Stimulated activated CD8-positive, alpha-beta memory T cell treated with anti-CD3 and anti-CD28 coated beads, Interleukin-15, amount 100 ng/mL, for 24 hours (primary cell): ENCODE measurements at places on chromosomes 4 and X.

GRCh38 chr4:73450398-73451004, 14.5 kb downstream of the AFP start:
- no peak for DNase-seq

DNA sequence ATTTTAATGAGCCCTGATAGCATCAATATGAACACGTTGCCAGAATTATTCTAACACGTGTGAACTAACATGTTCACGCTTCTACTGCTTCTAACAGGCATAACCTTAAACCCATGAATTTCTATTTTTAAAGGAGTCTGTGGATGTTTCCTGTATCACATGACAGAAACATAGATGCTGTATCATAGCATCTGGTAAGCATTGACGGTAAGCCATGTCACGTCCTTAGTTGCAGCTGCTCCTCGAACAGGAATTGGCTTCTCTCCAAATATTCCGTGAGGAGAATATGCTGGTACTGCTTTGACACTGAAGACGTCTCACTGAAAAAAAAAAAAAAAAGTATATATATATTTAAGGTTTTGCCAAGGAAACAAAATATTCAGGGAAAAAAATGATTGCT, 105.1 kb upstream of the MXRA5 start:
- no peak for DNase-seq

DNA sequence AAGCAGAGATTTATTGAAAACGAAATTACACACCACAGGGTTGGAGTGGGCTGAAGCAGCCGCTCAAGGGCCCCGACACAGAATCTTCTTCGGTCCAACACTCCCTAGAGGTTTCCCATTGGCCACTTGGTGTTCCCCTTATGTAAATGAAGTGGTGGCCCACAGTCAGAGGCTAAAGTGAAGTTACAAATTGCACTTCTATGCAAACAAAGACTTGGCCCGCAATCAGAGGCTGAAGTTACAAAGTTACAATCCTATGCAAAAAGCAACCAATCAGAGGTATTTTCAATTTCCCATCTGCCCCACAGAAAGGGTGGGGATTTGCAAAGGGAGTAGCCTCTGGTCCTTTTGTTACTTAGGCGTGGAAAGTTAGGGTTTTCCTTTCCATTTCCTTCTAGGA, 35.7 kb upstream of the SLC25A43 start:
- DNase-seq = no peak

- no peak for DNase-seq
Measured at GRCh38 chrX:155877288-155877687, 3.9 kb upstream of the VAMP7 start.

DNA sequence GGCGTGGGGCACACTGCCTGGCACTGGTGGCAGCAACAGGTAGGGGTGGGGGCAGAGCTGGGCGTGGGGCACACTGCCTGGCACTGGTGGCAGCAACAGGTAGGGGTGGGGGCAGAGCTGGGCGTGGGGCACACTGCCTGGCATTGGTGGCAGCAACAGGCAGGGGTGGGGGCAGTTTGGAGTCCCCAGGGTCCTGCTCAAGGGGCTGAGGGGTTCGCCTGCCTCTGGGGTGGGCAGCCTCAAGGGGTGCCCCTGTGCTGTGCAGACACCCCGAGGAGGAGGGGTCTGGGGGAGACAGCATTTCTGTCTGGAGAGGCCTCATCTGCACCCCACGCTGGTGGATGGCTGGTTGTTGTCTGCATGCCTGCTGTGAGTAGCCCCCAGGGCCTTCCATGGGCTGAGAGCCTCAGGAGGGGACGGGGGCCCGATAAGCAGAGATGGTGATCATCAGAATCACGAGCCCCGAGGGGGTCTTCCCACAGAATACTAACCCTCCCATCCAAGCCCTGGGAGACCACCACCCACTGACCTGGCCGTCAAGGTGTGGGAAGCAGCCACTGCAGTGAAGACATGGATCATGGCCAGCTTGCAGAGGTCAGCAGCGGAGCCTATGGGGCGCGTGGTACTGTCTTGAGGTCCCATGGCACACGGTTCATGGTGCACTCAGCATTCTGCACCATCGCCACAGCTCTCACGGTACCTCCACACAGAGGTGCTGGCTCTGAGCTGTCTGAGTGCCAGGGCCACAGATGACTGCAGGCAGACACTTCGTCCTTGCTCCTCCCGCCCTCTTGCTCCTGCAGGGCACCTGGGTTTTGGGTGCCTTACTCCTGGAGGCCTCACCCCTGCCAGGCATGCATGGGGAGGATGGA, 21.5 kb downstream of the NAT8L start:
- DNase-seq = no peak

- DNase-seq = no peak
Measured at GRCh38 chrX:12910423-12911121, 4.2 kb downstream of the TLR8 start.

GRCh38 chrX:138128027-138128671, 562.2 kb downstream of the ZIC3 start:
- DNase-seq = no peak

DNA sequence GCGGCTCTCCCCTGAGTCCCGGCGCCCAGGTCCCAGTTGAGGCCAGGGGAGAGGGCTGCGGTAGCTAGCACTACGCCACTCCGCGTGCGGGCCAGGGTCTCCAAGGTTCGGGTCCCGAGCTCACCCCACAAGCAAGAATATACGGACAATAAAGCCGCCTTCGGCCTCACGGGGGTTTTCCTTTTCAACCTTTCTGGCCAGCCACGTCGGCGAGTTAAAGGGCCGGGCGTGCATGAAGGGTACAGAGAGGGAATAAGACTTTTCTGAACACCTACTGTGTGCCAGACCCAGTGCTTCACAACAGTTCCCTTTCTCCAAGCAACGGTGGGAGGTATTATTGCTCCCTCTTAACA, 138.5 kb upstream of the ZIC3 start:
- no peak for DNase-seq

DNA sequence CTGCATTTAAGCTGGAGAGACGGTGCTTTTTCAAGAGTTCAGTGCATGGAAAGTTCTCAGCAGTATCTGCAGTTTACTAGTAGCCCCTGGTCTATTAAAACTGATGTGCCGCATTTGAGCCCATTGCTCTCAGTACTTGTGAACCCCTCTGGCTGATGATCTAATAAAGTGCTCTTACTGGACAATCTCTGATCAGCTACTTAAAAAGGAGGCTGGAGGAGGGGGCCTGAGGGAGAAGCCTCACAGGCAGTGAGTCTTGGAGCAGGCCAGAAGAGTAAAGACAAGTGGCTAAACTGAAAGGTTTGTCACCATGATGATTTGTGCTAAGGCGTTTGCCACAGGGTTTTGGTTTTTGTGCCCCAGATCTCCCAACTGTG, 138.5 kb downstream of the ARX start:
- no peak for DNase-seq

GRCh38 chrX:135185795-135186443, 14.7 kb upstream of the CT55 start:
- no peak for DNase-seq

DNA sequence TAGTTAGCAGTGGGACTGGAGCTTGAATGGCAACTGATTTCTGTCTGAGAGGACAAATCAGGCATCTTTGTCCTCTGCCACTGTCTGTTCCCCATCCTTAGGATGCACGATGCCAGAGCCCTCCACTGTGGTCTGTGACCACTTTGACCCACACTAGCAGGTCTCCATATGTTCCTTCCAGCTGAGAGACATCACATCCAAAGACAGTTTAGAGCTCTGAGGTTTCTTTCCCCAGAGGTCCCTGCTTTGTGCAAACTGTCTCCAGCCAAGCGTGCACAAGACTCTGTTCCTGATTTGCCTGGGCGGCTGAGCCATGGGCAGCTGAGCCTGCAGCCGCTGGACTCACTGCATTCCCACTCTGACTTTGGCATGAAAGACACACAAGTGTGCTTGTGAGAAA, 98.0 kb downstream of the PTTG2 start:
- DNase-seq = no peak

GRCh38 chr4:13367244-13367643, 116.9 kb downstream of the RAB28 start:
- no peak for DNase-seq

DNA sequence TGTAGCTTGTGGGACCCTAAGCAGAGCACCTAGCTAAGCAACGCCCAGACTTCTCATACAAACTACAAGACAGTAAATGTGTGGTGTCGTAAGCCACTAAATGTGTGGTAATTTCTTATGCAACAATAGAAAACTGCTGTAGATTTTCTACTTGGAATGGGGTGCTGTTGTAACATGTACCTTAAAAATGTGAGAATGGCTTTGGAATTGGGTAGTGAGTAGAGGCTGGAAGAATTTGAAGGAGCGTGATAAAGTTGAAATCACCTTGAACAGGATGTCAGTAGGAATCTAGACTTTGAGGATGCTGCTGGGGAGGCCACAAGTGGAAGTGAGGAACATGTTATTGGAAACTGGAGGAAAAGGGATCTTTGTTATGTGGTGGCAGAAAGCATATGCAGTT, 43.2 kb upstream of the FUNDC1 start:
- no peak for DNase-seq

DNA sequence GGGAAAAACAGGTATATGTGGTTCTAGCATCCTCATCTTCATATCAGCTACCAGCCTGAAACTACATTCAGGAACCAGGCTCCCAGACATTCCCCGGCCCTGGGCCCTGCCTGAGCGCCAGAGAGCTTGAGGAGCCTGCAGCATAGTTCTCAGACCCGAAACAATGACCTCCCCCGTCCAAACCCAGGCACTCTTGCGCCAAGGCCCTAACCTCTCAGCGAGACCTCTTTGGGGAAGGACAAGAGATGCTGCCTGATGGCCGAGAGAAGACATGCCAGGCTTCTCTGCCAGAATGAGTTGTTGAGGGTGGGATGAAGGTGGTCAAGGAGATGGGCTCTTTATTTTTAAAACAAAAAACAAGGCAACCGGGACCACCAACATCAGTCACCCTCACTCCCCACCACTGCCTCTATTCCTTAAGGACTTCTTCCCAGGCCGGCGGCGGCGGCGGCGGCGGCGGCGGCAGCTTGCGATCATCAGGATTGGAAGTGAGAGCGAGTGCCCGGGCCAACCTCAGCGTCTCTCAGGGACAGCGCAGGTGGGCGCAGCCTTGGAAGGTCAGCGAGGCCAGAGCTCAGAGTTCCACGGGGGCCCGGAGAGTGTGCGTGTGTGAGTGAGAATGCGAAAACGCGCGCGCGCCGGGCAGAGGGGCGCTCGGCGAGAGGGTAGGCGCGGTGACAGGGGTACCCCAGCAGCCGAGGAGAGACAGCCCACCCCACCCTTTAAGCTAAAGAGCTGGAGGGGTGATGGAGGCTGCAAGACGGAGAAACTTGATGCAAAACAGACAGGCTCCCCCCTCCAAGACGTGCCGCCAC, 601 bp downstream of the INPP4B start:
- DNase-seq = no peak

DNA sequence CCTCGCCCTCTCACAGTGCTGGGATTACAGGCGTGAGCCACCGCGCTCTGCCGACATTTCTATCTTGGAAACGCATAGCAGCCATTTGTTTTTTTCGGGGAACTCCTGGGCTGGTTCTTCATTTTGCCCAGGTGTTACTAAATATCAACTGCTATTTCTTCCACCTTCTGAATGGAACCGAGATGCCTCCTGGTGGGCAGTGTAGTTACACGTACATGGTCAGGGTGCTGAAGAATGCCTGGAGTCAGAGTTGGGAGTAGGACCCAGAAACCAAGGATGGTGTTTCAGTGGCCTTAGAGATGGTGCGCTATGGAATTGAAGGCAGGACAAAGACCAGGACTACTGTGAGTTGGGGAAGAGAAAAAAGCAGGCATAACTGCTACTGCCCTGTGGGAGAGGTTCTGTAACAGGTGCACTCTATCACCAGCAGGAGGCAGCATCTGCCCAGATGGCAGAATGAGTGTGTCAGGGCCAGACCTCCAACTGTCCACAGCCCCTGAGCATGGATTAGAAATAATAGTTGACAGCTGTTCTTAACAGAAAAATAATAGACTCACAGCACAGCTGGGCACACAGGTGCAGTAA, 81.7 kb downstream of the ZC4H2 start:
- no peak for DNase-seq

- DNase-seq = no peak
Measured at GRCh38 chr4:125049711-125050110, 265.0 kb upstream of the FAT4 start.

DNA sequence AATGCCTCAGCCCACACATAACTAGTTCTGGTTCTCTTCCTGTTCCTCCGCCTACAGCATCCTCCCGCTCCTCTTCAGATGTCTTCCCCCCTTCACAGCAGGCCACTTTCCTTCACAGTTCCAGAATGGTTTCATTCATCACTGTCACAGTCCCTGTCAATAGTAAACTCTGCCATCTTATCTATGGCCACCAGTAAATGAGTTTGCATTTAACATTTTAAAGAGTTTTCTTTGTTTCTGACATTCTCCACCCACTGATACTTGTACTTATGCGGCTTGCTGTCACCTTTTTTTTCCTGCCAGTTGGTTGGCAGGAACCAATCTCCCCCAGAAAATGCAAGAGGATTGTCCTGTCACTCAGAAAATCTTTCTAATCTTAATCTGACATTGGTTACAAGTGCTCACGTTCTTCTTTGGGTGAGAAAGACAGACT, 114.1 kb downstream of the GLUD2 start:
- no peak for DNase-seq

DNA sequence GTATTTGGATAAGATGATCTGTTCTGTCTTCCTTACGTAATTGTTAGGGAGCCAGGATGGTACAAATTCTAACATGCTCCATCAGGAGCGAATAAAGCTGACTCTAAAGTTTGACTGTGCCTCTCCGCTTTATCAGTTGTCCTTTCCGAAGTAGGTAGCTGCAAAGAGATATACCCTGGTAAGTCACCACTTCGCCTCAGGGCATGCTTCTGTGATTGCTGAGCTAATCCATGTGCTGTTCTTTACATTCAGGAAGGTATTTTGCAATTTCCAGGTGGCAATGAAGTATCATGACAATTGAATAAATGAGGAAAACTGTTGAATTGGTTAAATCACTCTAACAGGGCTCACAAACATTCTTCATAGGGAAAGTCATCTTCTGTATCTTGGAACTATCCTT, 38.9 kb downstream of the KIT start:
- DNase-seq = no peak

GRCh38 chrX:68989865-68990606, 161.2 kb downstream of the EFNB1 start:
- DNase-seq = no peak

DNA sequence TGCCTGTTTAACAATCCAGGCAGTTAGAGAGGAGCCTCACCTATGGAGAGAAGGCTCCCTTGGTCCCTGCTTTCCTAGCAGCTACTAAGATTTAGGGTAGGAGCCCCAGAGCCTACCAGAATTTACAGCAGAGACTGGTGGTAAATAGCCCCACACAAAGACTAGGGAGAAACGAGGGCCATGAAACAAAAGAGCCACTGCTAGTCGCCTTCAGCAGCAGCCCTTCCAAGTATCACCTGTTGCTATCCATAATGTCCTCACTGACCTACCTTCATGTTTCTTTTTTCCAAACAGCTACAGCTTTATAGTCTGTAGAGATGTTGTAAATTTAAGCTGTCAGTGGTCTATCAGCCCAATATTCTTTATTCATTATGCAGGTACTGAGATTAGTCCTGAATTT, 25.3 kb downstream of the ARHGEF6 start:
- DNase-seq = no peak

GRCh38 chr4:77613267-77613666, 7.6 kb downstream of the CXCL13 start:
- no peak for DNase-seq
